NCI-H1436 treated with DMSO at 0.1 percent for 48 hours (cell line): ENCODE measurements at places on chromosomes 11 and 22.

- DNase-seq, result no peak
These were observed 794 bp upstream of the FXYD6 start for GRCh38 chr11:117877120-117877784.

DNA sequence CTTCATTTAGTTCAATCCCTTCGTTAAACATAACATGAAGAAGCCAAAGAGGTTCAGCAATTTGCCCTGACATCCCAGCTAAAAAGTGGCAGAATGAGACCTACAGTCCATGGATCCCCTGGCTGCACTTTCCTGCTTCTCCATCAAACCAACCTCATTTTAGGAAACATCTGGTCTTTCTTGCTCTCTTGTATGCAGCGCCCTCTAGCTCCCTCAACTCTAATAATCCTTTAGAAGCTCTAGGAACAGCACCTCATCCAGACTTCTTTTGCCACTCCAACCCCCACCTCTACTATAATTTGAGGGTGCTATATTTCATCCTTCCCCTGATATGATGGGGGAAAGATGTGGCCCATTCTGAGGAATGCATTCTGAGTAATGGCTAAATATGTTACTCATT, 7.4 kb downstream of the CNTF start:
- no peak for DNase-seq

DNA sequence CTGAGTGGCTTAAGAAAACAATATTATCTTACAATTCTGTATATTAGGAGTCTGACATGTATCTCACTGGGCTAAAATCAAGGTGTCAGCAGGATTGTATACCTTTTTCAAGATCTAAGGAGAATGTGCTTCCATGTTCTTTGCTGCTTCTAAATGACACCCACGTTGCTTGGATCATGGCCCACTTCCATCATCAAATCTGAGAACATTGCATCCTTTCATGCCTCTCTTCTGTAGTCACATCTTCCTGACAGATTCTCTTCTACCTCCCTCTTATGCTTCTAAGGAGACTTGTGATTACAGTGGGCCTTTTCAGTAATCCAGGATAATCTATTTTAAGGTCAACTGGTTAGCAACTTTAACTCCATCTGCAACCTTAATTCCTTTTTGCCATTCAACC, 499.4 kb downstream of the FAM181B start:
- DNase-seq, result no peak

- no peak for DNase-seq
These were observed 29.6 kb upstream of the UPB1 start for GRCh38 chr22:24465566-24465965.
